ENCODE measurements at places on chromosomes 11 and 22. TPM values are rescaled to one million over a fixed set of nuclear protein-coding genes. Genes with fewer than 3 reads are reported as not detected.
A peak's percentile ranks its signal among the peaks of the same experiment; 100 is the strongest.

GRCh38 chr11:126627421-126627820 lies 271.9 kb downstream of the ST3GAL4 start:
- no peaks in the 10 kb centered on the region for H3K4me1 ChIP-seq
- H3K27ac ChIP-seq = no peak overlapping the region
- H3K4me3 ChIP-seq = no peak overlapping the region
- no peaks in the 10 kb centered on the region for H3K36me3 ChIP-seq
- no peak for DNase-seq

DNA sequence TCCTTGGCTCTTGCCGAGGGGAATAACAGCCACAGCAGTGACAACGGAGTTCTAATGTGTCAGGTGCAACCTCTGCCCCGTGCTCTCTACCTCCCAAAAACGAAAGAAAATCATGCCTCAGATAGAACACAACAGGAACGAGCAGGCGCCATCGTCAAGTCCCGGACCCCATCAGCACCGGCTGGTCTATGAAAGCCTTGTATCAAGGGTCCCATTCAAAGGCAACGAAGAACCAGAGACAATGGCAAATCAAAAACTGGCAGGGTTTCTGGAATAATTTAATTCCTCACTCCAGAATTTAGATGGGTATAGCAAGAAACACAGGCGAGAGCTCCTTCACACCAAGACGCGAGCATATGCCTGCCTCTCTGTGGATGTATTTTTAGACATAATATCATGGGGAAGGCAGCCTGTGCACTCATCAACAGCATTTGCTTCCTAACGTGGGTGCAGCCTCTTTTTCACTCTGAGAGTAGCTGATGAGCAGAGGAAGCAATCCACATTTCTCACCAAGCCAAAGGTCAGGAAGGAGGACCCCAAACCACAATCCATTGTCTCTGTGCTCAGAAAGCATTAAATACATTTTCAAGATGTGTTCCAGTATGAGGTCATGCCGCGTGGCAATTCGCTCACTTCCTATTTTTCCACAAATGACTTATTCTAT lies 193.4 kb upstream of the BLID start:
- peaks cover 21% of the 10 kb centered on the region for H3K4me1 ChIP-seq
- peak; percentile 20 for DNase-seq
- no peaks in the 10 kb centered on the region for H3K36me3 ChIP-seq
- peak overlapping the region; percentile 78 for H3K27ac ChIP-seq
- peak overlapping the region; percentile 56 for H3K4me3 ChIP-seq

DNA sequence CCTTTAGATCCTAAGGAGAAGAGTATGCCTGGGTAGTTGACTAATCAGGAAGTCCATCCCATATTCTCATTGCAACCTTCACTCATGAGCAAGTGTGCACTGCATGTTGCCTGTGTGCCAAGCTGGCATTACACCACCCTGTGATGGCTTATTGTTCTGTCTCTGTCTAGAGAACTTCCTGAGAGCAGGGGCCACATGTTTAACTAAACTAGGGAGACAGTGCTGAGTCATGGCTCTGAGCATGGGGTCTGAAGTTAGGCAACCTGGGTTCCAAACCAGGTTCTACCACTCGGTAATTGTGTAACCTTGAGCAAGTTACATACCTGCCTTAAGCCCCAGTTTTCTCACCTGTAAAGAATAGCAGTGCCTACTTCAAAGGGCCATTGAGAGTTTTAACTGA lies 39.6 kb downstream of the CSNK2A3 start:
- peak; percentile 10 for DNase-seq
- H3K27ac ChIP-seq = peak overlapping the region; percentile 67
- peaks cover 20% of the 10 kb centered on the region for H3K4me1 ChIP-seq
- H3K4me3 ChIP-seq = no peak overlapping the region

- no peak for DNase-seq
- H3K27me3 ChIP-seq = no peaks in the 10 kb centered on the region
Observed at GRCh38 chr11:93663021-93663420, 1.5 kb downstream of the CEP295 start.

GRCh38 chr11:47587723-47588326 lies 1.3 kb downstream of the FAM180B start:
- no peak overlapping the region for H3K4me3 ChIP-seq
- H3K27me3 ChIP-seq = peaks cover 27% of the 10 kb centered on the region
- H3K27ac ChIP-seq = no peak overlapping the region
- H3K36me3 ChIP-seq = peaks cover 24% of the 10 kb centered on the region
- DNase-seq = peak; percentile 54

DNA sequence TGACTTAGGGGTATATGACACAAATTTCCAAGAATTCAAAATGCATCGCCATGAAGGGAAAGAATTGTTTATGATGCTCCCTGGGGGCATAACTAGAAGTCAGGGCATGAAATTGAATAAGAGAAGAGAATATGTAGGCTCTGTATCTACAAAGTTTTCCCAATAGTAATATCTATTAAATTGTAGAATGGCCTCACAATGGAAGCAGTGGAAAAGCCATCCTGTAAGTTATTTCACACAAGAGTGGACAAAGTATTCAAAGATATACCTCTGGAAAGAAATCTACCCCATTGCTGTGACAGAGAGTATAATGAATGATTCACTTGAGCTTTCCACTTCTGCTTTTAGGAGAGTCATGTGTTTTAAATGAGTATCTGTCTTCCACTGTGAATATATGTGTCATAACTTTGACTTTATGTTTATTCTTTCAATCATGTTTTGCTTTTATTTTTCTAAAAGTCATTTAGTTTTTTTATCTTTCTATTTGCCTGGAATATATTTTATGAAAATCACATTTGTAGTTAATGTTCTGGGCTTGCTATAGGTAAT lies 65.7 kb upstream of the DDI1 start:
- no peaks in the 10 kb centered on the region for H3K36me3 ChIP-seq
- H3K4me3 ChIP-seq = no peak overlapping the region
- no peak overlapping the region for H3K27ac ChIP-seq

DNA sequence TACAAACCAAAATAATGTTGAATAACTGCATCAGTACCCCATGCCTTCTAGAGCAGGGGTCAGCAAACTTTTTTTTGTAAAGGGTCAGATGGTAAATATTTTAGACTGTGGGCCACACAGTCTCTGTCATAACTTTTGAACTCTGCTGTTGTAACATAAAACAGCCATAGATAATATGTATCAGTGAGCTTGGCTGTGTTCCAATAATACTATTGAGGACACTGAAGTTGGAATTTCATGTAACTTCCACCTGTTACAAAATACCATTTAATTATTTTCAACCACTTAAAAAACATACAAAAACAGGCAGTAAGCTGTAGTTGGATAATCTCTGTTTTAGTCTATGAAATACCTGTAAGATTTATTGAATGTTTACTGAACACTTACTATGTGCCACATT lies 55.2 kb downstream of the PICALM start:
- peaks cover 31% of the 10 kb centered on the region for H3K4me1 ChIP-seq
- H3K36me3 ChIP-seq = no peaks in the 10 kb centered on the region
- no peak overlapping the region for H3K4me3 ChIP-seq
- H3K27me3 ChIP-seq = no peaks in the 10 kb centered on the region
- no peak for DNase-seq

- no peaks in the 10 kb centered on the region for H3K36me3 ChIP-seq
- peaks cover 16% of the 10 kb centered on the region for H3K4me1 ChIP-seq
- no peak overlapping the region for H3K4me3 ChIP-seq
- no peak for DNase-seq
Observed at GRCh38 chr11:44774731-44775130, 48.0 kb downstream of the TSPAN18 start.

DNA sequence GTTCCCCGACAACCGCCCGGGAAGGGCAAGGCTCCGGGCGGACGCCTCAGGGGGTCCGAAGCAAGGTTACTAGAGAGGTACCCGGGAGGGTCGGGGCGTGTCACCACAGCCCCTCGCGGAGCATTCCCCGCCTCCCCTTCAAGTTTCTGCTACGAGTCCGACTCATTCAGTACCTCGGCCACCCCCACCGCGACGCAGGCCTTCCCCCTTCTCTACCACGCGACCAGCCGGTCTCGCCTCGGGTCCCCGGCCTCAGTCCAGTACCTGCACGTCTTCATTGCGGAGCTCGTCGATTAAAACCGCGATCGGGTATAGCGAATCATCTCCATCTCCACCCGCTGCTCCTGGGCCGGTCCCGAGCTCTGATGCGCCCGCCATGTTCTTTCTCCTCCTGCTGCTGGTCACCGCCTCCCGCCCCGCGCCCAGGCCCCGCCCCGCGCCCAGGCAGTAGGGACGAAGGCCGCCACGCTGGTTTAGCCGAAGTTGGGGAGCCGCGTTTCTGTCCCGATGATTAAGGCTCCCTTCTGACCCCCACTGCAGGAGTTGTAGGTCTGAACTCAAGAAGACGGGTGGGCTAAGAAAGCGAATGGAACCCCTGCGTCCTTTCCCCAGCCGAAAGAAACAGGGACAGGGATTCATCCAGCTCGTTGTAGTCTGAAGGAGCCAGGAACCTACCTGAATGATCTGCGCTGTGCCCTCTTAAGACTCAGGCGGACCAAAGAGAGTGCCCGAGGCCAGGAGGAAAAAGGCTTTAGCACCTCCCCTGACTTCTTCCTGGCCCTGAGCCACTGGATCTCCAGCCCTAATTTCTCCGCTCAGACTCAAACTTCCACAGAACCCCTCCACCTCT lies at the start of gene PPP2R1B:
Gene PPP2R1B, minus strand, starts transcription at position 406 of the 850 bp plus-strand sequence. Its CDS starts 28 bp downstream, at position 378.
- H3K36me3 ChIP-seq = peaks cover 10% of the 10 kb centered on the region
- H3K4me3 ChIP-seq = peak within 1 kb of the TSS; percentile 95
- H3K27me3 ChIP-seq = no peaks in the 10 kb centered on the region

GRCh38 chr22:38766076-38766777 lies 10.4 kb upstream of the SUN2 start:
- no peak overlapping the region for H3K27ac ChIP-seq
- H3K36me3 ChIP-seq = no peaks in the 10 kb centered on the region
- peak; percentile 68 for DNase-seq
- H3K4me3 ChIP-seq = no peak overlapping the region
- peaks cover 4% of the 10 kb centered on the region for H3K4me1 ChIP-seq
- peaks cover 14% of the 10 kb centered on the region for H3K27me3 ChIP-seq

GRCh38 chr11:67666676-67667489 lies 7.5 kb downstream of the ALDH3B2 start:
- H3K27me3 ChIP-seq = no peaks in the 10 kb centered on the region
- H3K4me1 ChIP-seq = no peaks in the 10 kb centered on the region
- H3K27ac ChIP-seq = no peak overlapping the region
- no peak for DNase-seq
- H3K36me3 ChIP-seq = no peaks in the 10 kb centered on the region

GRCh38 chr11:94749369-94749768 lies 18.8 kb upstream of the AMOTL1 start:
- no peaks in the 10 kb centered on the region for H3K36me3 ChIP-seq
- H3K27me3 ChIP-seq = no peaks in the 10 kb centered on the region
- no peak overlapping the region for H3K27ac ChIP-seq
- H3K4me3 ChIP-seq = no peak overlapping the region

- no peak for DNase-seq
- no peak overlapping the region for H3K4me3 ChIP-seq
Observed at GRCh38 chr11:114057147-114057546, 2.4 kb upstream of the ZBTB16 start.

DNA sequence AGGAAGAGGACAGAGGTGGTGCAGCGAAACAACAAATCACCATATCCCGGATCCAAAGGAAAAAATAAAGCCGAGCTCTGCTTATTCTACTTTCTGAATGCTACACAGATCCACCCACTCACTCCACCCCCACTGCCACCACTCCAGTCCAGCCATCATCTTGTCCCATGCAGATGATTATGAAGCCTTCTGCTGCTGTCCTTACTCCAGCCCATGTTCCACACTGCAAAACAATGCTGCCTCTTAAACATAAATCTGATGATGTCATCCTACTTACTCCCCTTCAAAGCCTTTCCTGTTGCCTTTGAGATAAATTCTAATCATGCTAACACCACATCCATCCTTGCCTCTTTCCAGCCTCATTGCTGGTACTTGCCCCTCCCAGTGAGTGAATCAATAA lies 6.5 kb upstream of the DRD2 start:
- no peak overlapping the region for H3K4me3 ChIP-seq
- no peak overlapping the region for H3K27ac ChIP-seq
- no peaks in the 10 kb centered on the region for H3K4me1 ChIP-seq
- no peaks in the 10 kb centered on the region for H3K36me3 ChIP-seq

- no peak overlapping the region for H3K4me3 ChIP-seq
- no peak for DNase-seq
- no peaks in the 10 kb centered on the region for H3K36me3 ChIP-seq
- no peaks in the 10 kb centered on the region for H3K27me3 ChIP-seq
- no peak overlapping the region for H3K27ac ChIP-seq
Observed at GRCh38 chr11:65700399-65700798, 11.7 kb upstream of the KAT5 start.

DNA sequence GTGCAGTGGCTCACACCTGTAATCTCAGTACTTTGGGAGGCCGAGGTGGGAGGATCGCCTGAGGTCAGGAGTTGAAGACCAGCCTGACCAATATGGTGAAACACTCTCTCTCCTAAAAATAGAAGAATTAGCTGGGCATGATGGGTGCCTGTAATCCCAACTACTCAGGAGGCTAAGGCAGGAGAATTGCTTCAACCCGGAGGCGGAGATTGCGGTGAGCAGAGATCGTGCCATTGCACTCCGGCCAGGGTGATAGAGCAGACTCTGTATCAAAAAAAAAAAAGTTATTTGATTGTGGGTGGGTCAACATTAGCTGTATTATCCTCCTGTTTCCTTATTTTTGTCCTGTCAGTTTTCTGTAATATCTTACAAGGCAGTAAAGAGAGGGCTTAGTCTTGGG lies 11.9 kb upstream of the RFPL1 start:
- no peak overlapping the region for H3K4me3 ChIP-seq
- H3K36me3 ChIP-seq = no peaks in the 10 kb centered on the region
- no peak for DNase-seq
- H3K27me3 ChIP-seq = no peaks in the 10 kb centered on the region
- H3K4me1 ChIP-seq = no peaks in the 10 kb centered on the region
- H3K27ac ChIP-seq = no peak overlapping the region

- no peaks in the 10 kb centered on the region for H3K4me1 ChIP-seq
- DNase-seq = peak; percentile 35
- H3K4me3 ChIP-seq = no peak overlapping the region
- no peaks in the 10 kb centered on the region for H3K36me3 ChIP-seq
- H3K27ac ChIP-seq = no peak overlapping the region
Observed at GRCh38 chr11:101034076-101034475, 95.5 kb downstream of the PGR start.

Gene OR51G1
- not detected for total RNA-seq

Gene OR51I1
- not detected for total RNA-seq

Gene SYTL2
- 0.97 TPM for total RNA-seq

Gene RTN4R
- 0.75 TPM for total RNA-seq

Gene CTTN
- 154 TPM for total RNA-seq

Gene APOA1
- total RNA-seq = 0.56 TPM

Gene MRPL21
- total RNA-seq = 67.2 TPM

Gene C1QTNF4
- not detected for total RNA-seq

Gene MYRF
- total RNA-seq = not detected

Gene PDE3B
- 1.1 TPM for total RNA-seq

Gene TRIM3
- total RNA-seq = 16.0 TPM

Gene OR51E2
- not detected for total RNA-seq

Gene GGTLC3
- not detected for total RNA-seq

Measured in gastrocnemius medialis (tissue), 4 donors.